ENCODE measurements at places on chromosomes 3 and 15.

GRCh38 chr15:87851497-87851896 lies 405.0 kb downstream of the NTRK3 start:
- DNase-seq = no peak

DNA sequence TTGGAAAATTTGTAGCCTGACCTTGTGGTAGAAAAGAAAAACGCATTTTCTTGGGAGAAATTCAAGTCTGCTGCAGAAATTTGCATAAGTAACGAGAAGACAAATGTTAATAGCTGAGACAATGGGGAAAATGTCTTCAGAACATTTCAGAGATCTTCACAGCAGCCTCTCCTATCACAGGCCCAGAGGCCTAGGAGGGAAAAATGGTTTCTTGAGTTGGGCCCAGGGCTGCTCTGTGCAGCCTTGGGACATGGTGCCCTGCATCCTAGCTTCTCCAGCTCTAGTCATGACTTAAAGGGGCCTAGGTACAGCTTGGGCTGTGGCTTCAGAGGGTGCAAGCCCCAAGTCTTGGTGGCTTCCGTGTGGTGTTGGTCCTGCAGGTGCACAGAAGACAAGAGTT lies 104.2 kb downstream of the ZNF621 start:
- DNase-seq = no peak

DNA sequence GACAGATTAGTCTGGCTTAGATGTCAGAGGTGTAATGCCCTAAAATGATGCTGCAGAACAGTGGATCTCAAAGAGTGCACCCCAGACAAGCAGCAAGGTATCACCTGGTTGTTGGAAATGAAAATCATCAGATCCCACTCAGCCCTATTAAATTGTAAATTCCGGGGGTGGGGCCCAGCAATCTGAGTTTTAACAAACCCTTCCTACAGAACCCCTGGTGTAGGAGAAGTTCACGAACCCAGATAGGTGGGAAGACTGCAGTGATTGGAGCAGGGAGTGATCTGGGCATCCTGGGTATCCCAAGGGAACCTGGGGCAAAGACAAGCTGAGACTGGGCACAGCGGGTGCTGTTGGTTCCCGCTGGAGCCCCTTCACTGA lies 24.3 kb upstream of the THRB start:
- DNase-seq = no peak

- DNase-seq = no peak
Measured at GRCh38 chr3:124671106-124671505, 59.1 kb upstream of the UMPS start.

GRCh38 chr15:91521996-91522395 lies 331.5 kb upstream of the SLCO3A1 start:
- DNase-seq = no peak

- no peak for DNase-seq
Measured at GRCh38 chr15:78831229-78832207, 20.3 kb upstream of the ADAMTS7 start.

DNA sequence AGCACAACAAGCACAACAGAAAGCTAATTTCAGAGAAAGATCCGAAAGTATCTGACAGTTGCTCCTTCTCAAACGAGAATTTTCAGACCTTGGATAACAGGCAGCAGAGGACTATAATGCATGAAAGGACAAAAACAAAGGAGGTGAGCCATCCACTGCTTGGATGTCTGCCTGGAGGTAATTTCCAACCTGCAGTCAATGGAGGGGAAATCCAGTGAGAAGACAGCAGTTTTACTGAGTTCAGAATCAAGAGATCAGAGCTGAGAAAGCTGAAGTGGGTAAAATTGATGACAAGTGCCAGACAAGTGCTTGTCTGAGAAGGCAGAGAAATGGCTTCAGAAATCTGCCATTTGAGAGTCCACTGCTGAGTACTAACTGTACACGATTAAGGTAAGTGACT lies 22.1 kb downstream of the UBE3A start:
- DNase-seq = no peak

GRCh38 chr3:100228247-100228646 lies 32.5 kb upstream of the TBC1D23 start:
- no peak for DNase-seq

- no peak for DNase-seq
Measured at GRCh38 chr3:67522081-67522480, 132.3 kb downstream of the SUCLG2 start.

DNA sequence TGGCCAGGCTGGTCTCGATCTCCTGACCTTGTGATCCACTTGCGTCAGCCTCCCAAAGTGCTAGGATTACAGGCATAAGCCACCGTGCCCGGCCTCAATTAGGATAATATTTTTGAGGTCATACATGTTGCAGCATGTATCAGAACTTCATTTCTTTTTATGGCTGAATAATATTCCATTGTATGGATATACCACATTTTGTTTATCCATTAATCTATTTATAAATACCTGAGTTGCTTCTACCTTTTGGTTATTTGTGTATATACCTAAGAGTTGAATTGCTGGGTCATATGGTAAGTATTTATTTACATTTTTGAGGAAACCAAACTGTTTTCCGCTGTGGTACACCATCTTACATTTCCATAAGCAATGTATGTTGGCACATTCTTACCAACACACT lies 18.1 kb upstream of the PYGO1 start:
- DNase-seq = no peak

- no peak for DNase-seq
Measured at GRCh38 chr3:45183872-45184262, 37.7 kb upstream of the CDCP1 start.

GRCh38 chr3:130789782-130790322 lies 43.2 kb upstream of the PIK3R4 start:
- DNase-seq = no peak

- DNase-seq = no peak
Measured at GRCh38 chr3:72306800-72307341, 521.9 kb upstream of the PROK2 start.

DNA sequence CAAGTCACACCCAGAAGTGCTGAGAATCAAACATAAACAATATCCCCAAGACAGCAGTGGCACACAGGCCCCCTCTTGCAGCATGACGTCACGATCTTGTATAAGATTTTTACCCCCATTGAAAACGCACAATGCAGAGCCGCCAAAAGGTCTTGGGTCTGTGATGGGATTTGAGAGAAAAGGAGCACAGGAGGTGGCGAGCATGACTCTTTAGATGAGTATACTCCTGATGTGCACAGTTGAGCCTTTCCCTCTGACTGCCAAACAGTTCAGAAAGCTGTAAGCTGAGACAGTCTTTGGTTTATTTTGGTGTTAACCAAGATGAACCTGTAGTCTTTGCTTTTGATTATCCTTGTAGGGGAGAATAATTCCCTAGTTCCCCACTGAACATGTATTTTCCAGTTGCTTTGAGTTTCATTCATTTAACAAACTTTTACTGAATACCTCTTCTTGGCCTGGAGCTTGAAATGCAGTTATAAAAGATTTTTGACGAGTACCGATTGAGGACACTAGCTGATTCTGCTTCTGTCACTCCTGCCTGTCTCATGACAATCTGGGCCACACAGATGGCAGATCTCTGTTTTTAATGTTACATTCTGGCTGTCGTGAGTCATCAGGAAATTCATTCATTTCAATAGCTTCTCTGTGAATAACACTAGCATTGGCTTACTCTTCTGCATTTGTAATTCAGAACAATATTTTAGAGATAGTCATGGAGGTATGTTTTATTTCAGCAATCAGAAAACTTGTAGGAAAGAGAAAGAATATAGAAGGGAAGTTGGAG lies 28.9 kb downstream of the CFAP91 start:
- no peak for DNase-seq

- DNase-seq = no peak
Measured at GRCh38 chr3:173932624-173933023, 535.1 kb downstream of the NLGN1 start.

- DNase-seq = no peak
Measured at GRCh38 chr15:45583731-45584639, 3.2 kb upstream of the BLOC1S6 start.

GRCh38 chr3:66819993-66820501 lies 178.1 kb upstream of the KBTBD8 start:
- DNase-seq = no peak

DNA sequence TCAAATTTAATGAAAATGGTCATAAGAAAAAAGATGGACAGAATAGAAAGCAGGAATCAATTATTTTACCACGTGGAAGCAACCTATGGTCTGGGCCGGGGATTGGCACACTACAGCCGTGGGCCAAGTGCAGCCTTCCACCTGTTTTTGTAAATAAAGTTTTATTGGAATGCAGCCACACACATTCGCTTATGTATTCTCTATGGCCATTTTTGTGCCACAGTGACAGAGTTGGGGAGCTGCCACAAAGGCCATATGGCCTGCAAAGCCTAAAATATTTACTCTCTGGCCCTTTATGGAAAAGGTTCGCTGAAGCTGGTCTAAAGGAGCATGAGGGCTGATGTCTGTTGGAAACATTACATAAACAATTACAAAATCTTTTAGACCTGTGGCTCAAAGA lies 144.8 kb downstream of the TMCO5A start:
- DNase-seq = no peak

- DNase-seq = no peak
Measured at GRCh38 chr3:100127792-100128191, 13.5 kb upstream of the FILIP1L start.

- DNase-seq = no peak
Measured at GRCh38 chr3:196117809-196118208, 35.9 kb upstream of the TFRC start.

GRCh38 chr15:67945951-67946700 lies 106.3 kb upstream of the RNU6-1 start:
- DNase-seq = no peak

GRCh38 chr3:73624017-73624820 lies 522 bp downstream of the PDZRN3 start:
- no peak for DNase-seq

Data from activated B cell treated with CpG ODN at 0.5 μM for 24 hours (primary cell).